ENCODE measurements at places on chromosomes 12 and 14.

DNA sequence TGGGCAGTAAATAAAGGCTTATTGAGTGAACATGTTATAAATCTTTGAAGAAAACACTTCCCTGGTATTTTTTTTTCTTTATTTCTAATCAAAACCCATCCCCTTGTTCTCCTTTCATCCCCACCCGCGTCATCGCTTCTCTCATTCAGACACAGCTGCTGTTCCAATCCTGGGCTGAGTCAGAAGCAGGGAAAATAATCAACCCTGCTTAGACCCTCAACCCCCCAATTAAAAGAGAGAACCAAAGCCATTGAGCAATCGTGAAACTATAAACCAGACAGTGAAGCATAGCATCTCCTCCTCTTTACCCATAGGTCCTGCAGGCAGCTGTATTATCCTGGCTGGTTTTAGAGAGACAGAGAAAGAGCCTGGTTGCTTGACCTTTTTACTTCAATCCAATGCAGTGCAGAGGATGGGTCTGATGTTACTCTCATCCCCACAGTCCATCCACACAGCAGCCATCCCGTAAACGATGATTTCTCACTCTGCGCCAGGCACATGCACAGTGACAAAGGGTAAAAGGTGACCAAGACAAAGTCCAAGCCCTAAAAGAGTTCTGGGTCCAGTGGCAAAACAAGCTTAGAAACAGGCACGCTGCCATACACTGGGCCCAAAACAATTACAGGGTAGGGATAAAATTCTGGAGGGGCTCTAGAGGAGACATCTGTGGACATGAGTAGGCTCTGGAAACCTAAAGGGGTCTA lies 238.3 kb downstream of the GALC start:
- no peak for DNase-seq

GRCh38 chr12:1567852-1568251 lies 26.5 kb downstream of the FBXL14 start:
- DNase-seq, result no peak

- no peak for DNase-seq
Measured at GRCh38 chr14:67963960-67964812, 144.6 kb downstream of the RAD51B start.

- no peak for DNase-seq
Measured at GRCh38 chr12:54026640-54027441, 1.4 kb upstream of the HOXC6 start.

DNA sequence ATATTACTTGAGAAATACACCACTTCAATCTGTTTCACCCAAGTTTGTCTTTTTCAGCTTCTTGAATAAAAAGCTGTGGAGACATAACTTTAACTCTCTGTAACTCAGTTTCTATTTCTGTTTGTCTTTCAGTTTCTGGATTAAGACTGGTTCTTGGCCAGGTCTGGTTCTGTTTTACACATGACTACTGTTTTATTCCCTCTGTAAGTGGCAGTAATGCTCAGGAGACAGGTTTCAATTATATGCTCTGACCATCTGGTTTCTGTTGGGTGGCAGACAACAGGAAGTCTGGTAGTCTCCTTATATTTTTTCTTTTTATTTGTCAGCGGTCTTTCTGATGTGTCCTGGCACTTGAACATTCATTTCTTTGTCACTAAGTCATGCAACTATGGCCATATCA lies 102.9 kb downstream of the RPS29 start:
- DNase-seq, result no peak

DNA sequence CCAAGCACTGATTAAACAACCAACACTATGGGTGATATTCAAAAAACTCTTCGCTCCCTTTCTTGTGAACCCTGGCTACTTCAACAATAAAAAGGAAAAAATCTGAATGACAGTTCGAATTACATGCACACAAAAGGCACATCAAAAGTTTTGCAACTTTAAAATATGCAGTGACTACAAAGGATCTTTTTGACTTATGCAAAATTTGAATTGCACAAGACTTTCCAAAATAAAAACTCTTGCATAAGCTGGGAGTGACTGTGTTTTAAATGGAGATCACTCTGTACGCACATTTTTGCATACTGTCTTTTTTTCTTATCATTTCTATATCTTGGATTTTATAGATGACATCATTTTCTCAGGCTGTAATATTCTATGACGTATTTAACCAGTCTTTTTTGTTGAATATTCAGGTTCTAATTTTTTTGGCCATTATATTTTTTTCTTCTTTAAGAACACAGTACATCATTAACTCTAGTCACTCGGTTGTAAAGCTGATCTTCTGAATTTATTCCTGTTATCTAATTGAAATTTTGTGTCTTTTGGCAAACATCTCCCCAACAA lies 667.6 kb upstream of the TBX3 start:
- DNase-seq, result no peak

Data from NCI-H1092 treated with DMSO at 0.1 percent for 48 hours (cell line).